ENCODE measurements at places on chromosomes 7 and 10.
A peak's percentile ranks its signal among the peaks of the same experiment; 100 is the strongest.

- no peak for DNase-seq
Measured at GRCh38 chr10:61895898-61896600, 5.5 kb upstream of the ARID5B start.

- no peak for DNase-seq
Measured at GRCh38 chr7:100765250-100765649, 31.9 kb downstream of the ZAN start.

- DNase-seq: no peak
Measured at GRCh38 chr10:63055705-63056104, 77.4 kb upstream of the NRBF2 start.

GRCh38 chr7:77393261-77393660, 22.9 kb downstream of the GSAP start:
- no peak for DNase-seq

DNA sequence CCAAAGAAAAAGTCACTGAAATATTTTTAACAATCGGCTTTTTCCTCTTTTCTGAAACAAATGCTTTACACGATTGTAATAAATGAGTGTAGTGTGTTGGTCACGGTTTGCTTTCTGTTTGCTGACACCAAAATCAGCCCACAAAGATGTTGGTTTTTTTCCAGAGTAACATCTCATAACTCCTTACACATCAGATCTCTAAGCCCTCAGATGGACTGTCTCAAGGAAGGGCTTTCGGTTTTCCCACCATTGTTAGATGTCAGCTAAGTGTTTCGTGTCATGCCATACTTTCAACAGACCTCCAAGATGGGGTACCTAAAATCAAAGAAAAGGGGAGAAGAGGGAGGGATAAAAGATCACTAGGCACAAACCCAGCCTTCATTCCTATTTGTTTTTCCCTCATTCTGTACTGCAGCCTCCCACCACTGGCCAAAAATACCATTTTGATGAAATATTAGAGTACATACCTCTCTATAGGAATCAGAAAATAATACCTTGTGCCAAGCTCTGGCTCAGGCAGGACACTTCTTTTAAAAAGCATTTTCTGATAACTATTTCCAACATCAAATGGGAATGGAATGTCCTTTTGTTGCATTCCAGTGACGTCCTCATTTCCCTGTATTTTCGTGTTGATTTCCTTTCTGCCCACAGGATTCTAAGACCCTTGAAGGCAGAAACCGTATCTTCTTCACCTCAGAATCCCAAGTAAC, 159.1 kb downstream of the DGKI start:
- DNase-seq: no peak

DNA sequence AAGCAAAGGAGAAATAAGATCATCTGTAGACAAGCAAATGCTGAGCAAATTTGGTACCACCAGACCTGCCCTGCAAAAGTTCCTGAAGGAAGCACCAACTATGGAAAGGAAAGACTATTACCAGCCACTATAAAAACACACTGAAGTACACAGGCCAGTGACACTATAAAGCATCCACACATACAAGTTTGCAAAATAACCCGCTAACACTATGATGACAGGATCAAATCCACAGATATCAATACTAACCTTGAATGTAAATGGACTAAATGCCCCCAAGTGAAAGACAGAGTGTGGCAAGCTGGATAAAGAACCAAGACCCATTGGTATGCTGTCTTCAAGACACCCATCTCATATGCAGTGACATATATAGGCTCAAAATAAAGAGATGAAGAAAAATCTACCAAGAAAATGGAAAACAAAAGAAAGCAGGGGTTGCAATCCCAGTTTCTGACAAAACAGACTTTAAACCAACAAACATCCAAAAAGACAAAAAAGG, 18.2 kb upstream of the PDK4 start:
- no peak for DNase-seq

- DNase-seq: no peak
Measured at GRCh38 chr10:52491246-52491995, 177.3 kb downstream of the DKK1 start.

DNA sequence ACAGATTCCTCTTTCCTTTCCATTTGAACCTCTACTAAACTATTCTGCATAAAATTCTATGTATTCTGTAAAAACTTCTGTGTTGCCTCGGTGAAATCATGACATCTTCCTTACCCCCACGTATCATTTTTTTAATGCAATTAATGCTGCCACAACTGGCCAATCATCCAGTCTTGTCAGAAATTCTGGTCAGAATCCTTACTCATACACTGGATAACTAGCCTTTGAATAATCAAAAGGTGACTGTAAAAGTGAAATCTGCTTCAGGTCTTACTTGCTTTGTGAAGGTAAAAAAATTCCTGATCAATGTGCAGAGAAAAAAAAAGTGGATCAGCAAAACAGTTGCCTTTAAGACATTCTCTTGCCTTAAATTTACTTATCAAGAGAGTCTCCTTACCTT, 89.1 kb upstream of the LRRTM3 start:
- DNase-seq: no peak

- no peak for DNase-seq
Measured at GRCh38 chr10:30765616-30766015, 136.1 kb upstream of the LYZL2 start.

GRCh38 chr10:26242706-26243350, 26.3 kb downstream of the GAD2 start:
- no peak for DNase-seq

- DNase-seq: no peak
Measured at GRCh38 chr7:94003446-94004023, 620 bp downstream of the BET1 start.

DNA sequence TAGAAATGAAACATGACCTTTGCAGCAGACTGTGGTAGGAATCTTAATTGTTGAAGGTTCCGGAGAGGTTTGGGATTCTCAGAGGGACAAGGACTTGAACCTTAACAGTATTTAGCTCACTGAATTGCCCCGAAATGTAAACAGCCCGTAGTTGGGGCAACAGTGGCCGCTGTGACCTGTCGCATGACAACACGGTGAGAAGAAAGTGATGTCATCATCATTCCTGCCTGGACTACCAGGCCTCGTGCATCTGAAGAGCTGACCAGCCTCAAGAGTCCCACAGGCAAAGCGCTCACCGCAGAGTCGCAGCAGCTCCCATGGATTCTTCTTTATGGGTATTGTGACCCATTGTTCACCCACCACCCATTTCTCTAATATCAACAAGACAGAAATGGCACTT, 250.6 kb downstream of the KLF6 start:
- DNase-seq: no peak

GRCh38 chr10:126536148-126536547, 134.3 kb downstream of the C10orf90 start:
- no peak for DNase-seq

DNA sequence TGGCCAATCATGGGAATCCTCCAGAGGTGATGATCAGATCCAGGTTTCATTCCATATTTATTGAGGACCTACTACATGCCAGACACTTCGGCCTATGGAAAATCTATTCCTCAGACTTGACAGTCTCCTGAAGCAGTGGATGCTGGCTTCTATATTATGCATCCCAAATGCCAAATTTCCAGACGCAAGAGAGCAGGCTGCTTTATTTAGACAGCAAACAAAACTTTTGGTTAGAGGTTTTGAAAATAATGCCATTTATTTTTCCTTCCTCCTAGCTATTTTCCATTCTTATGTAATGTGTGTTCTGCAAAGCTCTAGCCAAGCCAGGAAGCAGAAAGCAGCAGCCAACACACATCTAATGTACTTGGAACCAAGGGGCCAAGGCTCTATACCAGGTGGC, 330.8 kb downstream of the GPAM start:
- DNase-seq: no peak

GRCh38 chr10:2777666-2778355, 289.5 kb upstream of the PFKP start:
- no peak for DNase-seq

DNA sequence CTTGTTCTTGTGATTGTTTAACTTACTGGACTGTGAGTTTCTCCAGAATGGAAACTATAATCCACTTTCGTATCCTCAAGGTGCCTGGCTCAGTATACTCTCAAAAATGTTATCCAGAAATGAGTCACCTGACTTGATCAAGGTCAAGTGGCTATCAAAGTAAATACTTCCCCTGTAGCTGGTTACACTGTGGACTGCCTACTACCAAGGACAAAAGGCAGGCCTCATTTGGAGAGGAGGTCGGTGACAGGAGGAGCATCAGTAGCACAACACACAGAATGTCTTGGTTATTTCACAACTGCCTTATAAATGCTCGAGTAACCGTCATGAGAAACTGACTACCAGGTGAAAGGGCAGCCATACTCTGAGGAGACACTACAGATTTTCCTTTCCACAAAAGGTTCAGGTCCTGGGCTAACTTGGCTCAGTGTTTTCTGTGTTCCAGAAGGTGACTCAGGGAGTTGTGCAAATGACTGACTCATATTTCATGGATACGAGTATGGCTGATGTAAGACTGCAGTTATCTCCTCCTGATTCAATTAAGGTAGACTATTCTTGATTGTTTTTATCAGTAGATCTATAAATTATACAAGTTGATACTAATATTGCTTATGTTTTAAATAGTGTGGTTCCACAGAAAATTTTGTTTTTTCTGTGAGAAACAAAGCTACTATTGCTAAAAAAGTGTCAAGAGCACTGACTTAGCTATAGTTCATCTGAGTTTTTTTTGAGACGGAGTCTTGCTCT, 4.2 kb upstream of the CCNY start:
- DNase-seq: no peak

DNA sequence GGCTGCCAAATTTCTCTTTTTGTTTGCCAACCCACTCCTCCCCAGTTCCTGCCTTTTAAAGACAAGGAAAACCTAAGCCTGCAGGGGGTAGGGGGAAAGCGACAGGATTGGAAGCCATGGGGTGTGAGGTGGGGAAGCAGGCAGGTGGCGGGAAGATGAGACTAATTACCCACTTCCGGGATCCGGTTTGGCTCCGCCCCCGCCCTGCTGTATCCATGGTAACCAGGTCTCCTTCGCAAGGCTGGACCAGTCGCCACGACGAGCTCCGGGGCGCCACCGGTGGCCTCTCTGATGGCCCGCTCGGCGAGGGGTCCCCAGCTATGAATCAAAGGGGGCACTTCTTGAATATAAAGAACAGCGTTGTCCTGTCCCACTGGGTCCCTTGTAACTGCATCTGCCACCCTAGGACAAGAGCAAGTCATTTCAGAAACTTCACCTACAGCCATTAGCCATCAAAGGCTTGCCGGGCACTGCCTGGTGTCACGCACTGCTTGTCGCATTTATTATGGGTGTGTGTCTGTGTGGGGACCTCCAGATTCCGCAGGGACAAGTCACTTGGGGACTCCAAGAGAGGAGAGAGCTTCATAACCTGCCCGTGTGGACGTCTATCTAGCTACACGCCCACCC, 55.4 kb upstream of the LMTK2 start:
- DNase-seq: peak; percentile 21

DNA sequence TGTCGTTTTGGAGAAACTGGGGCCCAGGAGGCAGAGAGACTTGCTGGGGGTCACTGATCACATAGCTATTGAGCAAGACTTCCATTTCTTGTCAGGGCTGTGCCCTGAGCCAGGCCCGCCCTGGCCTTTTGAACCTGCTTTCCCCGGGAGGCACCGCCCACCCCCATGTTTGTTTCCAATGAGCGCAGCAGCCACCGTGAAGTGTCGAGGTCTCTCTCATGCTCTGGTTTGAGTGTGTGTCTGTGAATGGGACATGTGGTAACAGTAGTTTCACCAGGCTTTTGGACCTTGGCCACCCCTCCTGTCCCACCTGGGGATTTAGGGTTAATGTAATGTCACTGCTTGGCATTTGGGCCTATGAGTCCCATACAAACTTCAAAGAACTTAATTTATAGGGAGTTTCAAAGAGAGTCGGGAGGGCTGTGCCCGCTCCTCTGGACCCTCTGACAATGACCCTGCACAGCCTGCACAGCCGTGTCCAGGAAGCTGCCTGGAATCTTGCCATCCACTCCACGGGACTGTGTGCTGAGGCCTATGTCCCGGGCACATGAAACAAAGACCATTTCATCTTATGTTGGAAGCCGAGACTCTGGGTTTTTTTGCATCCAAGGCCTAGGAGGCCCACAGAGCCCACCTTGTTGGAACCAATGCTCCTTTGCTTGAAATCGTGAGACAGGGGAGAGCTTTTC, 6.3 kb downstream of the PRF1 start:
- no peak for DNase-seq

DNA sequence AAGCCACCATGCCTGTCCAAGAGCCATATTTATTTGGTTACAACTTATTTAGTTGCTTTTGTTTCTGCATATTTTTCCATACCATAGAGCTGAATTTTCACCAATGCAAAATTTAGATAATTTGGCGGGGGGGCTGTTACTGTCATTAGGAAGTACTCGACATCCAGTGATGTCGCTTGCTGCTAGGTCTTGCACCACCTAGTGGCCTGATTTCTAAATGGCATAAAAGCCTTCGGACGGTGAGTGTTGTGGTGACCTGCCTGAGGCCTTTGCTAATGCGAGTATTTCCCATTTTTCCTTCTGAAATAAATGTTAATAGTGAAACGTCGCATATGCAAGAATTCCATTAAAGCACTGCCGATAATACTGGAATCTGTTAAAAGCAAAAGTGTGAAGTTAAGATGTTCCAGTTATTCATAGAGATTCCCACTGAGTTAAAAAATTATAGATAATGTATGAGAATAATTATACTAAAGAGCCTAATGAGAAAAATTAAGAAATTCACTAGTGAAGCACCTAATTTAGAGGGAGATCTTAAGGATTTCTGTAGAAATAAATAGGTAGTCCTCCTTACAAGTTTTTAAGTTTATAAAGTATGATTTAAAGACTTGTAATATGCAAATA, 86.1 kb upstream of the DNAJB6 start:
- no peak for DNase-seq

DNA sequence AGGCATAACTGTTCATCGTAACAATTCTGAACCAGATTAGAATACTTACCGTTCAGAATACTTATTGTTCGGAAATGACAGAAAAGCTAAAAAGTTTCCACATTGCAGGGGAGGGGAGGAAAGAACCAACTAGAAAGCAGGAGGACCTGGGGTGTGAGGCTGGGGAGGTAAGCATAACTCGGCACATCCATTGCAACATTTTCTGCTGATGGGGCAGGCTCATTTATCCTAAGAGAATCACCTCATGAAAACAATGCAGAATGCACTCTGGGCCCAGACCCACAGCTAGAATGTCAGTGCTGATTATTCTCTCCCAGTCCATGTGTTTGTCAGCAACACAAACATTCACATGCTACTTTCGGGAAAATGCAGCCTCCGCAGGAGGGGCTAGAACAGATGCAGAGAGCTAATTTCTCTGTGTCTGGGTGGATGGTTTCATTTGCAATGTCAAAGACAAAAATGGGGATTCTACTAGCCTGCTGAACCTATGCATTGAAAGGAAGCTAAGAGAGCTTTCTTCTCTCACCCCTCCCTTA, 9.6 kb downstream of the DNMBP start:
- no peak for DNase-seq

- DNase-seq: no peak
Measured at GRCh38 chr7:89477991-89478390, 676.3 kb upstream of the STEAP1 start.

DNA sequence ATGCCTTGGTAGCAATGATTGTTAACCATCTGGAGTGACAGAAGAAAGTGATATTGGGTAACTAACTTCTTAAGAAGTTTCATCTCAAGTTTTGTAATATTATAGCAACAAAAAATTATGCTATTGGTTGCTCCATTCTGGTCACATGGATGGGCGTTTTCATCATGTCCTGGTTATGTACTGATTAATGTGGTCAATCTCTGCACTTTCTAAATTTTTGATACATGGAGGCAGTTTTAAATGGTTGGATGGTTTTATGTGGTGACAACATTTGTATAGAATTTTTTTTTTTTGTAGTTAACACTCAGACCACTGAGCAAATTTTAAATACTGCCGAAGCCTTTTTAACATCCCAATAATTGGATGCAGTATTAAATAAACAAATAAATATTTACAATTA, 55.2 kb upstream of the CCAR1 start:
- no peak for DNase-seq

GRCh38 chr10:11177926-11178471, 160.3 kb downstream of the CELF2 start:
- no peak for DNase-seq
